Esophagus muscularis mucosa (tissue), 4 donors: ENCODE measurements at places on chromosomes 1 and 21.

DNA sequence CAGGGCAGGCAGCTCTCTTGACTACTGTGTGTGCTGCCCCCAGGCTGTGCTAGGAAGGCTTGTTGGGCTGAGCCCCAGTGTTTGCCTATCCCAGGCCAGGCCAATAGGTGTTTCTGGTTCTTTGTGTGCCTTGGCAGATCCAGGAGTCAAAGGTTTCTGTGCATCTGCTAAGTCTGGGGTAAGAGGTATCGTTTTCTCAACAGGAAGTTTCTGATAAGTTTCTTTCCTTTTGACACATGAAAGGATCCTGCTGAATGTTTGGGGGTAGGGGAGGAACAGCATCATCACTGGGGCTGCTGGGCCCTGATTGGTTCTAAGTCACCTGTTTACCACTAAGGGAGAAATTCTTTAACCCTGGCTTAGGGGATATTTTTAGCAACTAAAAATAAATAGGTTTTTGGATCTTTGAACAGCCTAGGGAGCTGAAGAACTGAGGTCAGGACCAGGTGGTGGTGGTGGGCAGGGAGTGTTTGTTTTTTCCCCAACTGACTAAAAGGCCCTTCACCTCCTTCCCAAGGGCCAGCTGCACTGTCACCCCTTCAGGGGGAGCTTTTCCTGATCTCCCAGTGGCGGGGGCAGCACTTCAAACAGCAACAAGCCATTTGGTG, 85.1 kb downstream of the KCNN3 start:
- no peak for DNase-seq

GRCh38 chr1:221675880-221676800, 65.7 kb downstream of the DUSP10 start:
- DNase-seq: no peak

DNA sequence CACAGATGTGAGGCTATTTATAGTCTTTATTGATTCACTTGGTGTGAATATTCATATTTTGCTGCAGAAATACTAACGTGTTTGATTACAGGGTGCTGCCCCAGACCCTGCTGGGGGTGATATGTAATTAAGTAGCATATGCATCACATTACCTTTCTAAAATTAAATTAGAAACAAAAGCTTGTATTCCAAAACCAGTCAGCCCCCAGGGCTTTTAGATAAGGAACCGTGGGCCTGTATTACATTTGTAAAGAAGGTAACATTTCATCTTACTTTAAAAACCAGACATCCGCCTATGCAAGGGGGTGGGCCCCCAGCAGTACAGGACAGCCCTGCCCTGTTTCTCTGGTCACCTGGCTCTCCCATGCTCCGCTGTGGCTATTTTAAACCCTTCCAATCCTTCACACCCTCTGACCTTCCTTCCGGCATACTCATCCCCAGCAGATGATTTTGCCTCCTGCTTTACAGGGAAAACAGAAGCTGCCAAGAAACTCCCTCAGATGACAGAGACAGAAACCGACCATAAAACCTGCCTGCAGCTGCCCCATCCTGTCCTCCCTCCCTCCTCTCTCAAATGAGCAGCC, 22.0 kb upstream of the KCNC4 start:
- no peak for DNase-seq

- no peak for DNase-seq
Observed at GRCh38 chr1:215425138-215425537, 142.0 kb upstream of the KCTD3 start.

GRCh38 chr1:153684892-153685291, 6.4 kb downstream of the NPR1 start:
- no peak for DNase-seq

GRCh38 chr1:24502065-24502708, 449 bp upstream of the RCAN3 start:
- peak; percentile 92 for DNase-seq

GRCh38 chr1:231724876-231725647, 98.5 kb downstream of the DISC1 start:
- DNase-seq: peak; percentile 89

DNA sequence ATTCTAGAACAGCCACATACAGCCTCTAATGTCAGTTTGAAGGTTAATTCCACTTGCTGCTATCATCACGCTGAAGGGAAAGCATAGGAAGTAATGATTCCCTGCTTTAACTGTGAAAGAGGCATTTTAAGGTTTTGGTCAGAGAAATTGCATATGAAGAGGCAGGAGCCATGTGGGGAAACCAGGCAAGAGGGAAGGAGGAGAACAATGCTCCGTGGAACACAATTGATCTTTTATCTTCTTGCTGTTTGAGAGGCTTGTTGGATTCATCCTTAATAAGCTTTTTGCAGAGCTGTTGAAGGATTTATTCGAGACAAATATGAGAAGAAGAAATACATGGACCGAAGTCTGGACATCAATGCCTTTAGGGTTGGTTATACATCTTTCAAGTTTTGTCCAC, 35.9 kb downstream of the SMAP2 start:
- DNase-seq: no peak

DNA sequence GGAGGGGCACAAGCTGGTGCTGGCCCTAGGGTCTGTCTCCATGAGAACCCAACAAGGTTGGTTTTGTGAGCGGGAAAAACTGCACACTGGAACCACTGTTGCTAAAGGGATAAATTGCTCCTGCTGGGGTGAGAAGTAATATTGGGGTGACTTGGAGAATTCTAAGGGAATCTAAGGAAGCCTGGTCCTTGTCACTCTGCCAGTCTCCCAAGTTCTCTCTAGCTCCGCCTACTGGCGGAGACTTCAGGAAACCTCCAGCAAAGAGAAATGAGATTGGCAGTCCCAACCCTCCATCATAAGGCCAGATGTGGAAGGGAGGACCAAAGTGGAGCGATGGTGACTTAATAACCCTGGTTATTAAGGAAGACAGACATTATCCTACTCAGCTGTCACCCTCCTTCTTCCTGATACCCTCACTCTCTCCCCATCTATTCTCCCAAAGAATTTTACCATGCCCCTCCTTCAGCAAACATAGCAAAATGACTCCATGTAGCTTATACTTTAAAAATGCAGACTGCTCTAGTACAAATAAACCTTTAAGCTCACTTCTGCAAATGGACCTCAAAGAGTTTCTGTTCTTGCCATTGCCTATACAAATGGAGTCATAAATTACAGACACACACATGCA, 2.7 kb downstream of the LCE1F start:
- DNase-seq: no peak

GRCh38 chr1:230219174-230220067, 152.4 kb downstream of the GALNT2 start:
- DNase-seq: no peak

GRCh38 chr1:63824451-63824850, 50.6 kb downstream of the ROR1 start:
- no peak for DNase-seq

DNA sequence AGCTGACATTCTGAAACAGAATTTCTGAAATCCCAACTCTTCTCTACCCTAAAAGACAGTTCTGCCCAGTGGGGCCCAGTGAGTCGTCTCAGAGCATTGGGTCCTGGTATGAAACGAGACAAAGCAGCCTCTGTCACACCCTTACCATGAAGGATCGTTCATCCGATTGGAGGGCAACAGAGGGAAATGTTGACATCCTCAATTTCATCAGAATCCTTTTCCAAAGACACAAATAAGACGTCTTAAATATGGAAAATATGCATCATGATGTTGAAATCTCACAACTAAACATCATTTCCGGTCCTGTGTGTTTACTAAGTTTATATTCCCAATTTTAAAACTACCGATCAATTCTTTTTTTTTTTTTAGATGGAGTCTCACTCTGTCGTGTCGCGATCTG, 112.1 kb upstream of the SLC45A1 start:
- no peak for DNase-seq

DNA sequence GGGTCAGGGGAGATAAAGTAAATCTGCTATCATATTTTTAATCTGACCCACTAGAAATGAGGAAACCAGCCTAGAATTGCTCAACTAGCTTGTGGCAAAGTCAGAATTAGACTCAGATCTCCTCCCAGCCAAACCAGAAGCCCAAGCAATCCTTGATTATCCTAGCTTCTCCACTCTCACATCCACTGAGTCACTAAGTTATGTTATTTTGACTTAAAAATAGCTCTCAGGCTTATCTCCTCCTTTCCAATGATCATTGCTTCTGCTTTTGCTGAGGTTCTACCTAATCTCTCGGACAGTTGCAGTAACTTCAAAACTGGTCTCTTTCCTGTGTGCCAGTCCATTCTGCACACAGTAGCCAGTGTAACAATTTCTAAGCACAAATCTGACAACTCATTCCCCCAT, 22.9 kb downstream of the OVAAL start:
- no peak for DNase-seq

GRCh38 chr21:35358008-35358407, 308.9 kb upstream of the RUNX1 start:
- no peak for DNase-seq

GRCh38 chr1:202212787-202213186, 19.2 kb downstream of the LGR6 start:
- no peak for DNase-seq

GRCh38 chr21:35257413-35257812, 208.3 kb upstream of the RUNX1 start:
- DNase-seq: no peak

DNA sequence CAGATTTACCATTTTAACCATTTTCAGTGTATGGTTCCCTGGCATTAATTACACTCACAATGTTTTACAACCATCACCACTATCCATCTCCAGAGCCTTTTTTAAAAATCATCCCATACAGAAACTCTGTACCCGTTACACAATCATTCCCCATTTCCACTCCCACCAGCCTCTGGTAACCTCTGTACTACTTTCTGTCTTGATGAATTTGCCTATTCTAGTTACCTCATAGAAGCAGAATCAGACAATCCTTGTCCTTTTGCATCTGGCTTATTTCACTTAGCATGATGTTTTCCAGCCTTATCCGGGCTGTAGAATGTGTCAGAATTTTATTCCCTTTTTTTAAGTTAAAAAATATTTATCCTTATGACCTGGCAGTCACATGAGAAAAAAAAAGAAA, 33.0 kb downstream of the PGM1 start:
- DNase-seq: no peak

DNA sequence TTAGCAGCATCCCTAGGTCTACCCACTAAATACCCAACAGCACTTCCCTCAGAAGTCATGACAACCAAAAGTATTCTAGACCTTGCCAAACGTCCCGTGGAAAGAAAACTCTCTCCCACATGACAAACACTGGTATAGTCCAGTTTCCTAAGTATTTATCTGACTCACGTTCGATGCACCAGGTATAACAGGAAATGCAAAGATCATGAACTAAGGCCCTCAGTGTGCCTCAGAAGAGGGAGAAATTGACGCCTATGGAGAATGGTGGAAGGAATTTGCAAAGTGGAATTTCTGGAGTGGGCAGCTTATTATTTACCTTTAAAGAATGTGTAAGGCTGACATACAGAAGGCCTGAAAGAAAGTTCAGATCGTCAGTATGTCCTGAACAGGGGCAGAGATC, 523.6 kb upstream of the DAB1 start:
- DNase-seq: no peak

- DNase-seq: no peak
Observed at GRCh38 chr1:18582890-18583289, 47.8 kb upstream of the PAX7 start.

- no peak for DNase-seq
Observed at GRCh38 chr1:224675590-224675989, 59.5 kb downstream of the CNIH3 start.

- DNase-seq: peak; percentile 75
Observed at GRCh38 chr1:200869376-200869752, 3.4 kb upstream of the GPR25 start.

- DNase-seq: no peak
Observed at GRCh38 chr1:87669674-87670073, 341.0 kb downstream of the LMO4 start.

DNA sequence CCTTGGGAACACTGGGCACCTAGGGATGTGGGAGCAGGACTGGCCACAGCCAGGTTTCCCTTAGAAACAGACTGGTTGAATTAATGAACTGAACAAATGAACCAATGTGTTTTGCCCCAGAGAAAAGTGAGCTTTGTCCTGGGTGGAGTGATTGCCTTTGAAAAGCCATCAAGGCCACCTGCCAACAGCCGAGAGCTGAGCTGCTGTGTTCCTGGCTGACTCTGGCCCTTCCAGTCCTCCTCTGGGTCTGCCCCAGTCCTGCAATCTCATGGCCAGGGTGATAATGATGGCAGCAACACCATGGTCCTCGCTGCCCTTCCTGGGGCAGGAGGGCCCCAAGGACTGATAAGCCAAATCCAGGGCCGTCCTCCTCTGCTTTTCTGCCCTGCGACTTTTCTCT, 18.2 kb upstream of the GJA9 start:
- no peak for DNase-seq

- no peak for DNase-seq
Observed at GRCh38 chr1:73475316-73475870, 722.6 kb downstream of the LRRIQ3 start.

DNA sequence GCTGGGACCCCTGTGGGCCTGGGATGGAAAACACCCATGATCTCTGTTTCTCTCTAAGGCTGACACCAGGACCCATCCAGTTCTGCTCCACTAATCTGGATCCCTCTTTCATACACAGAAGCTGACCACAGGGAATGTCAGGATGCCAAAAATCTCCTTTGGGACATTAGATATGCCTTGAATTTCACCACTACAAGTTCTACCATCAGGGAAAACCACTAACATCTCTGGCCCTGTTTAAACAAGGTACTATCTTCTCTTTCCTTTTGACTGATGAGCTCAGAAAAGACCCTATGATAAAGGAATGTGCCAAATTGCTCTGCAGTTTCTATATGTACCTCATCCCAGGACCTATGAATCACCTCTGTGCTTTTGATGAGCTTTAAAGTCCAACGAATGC, 10.2 kb upstream of the PLXNA2 start:
- DNase-seq: no peak

DNA sequence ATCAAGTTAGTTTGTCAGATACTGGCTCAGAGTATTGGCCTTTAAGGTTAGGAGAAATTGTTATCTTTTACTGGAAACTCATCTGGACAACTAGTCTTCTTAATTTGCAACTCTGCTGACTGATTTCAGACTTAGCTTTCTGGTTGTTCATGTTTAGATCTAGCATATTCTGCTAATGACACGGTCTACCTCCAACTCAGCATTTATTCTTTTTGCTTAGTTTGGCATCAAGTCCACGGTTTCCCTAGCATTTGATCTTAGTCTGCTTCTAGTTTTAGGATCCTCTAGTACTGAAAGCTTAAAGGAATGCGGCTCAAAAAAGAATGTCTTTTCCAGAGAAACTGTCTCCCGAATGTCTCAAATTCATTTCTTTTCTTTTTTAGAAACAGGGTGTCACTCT, 75.6 kb upstream of the SLFNL1 start:
- no peak for DNase-seq

DNA sequence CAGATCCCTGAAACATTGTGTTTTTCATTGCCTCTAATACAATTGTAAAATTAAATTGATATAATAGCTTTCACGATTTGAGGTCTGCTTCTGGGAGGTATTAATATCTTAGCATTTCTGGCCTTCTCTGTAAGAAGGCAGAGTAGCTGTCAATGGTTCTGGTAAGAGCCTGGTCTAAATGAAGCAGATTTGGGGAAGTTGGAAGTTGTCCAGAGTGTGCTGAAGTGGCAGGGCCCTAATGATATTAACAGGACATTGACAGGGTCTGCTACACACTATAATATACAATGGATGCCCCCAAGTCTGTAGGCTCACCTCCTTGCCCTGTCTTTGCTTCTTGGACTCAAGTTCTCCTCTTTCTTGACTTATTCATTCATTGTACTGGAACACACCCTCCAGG, 99.5 kb downstream of the C4BPA start:
- no peak for DNase-seq
